ENCODE measurements at places on chromosomes 5 and 9.

DNA sequence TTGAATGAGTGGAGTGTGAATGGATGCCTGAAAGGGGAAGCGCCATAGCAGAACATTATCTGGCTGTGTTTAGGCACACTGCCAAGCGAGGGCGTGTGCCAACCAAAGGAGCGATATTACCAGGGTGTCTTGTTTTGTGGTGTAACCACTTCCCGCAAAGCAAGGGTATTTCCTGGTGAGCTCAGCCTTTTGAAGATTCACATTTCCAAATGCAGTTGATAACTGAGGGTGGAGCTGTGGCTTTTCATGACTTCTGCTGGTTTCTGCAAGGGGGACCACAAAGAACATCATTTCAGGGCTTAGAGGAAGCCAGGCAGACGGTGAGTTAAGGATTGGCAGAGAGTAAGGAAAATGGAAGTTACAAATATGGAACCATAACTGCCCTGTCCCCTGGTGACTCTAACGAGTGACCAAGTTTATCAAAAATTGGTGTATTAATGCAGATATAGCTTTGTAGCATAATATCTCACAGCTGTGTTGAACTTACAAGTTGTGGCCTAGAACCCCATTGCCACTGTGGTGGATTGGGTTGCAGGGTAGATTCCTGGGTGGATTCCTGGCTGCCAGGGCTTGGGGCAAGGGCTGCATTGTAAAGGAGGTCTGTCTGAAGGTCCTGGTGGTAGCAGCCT lies 71.4 kb downstream of the RALGPS1 start:
- peak; percentile 62 for DNase-seq

GRCh38 chr5:172973931-172974330 lies 9.6 kb upstream of the ATP6V0E1 start:
- no peak for DNase-seq

- DNase-seq: no peak
These were observed 56.2 kb upstream of the ZSWIM6 start for GRCh38 chr5:61275841-61276240.

DNA sequence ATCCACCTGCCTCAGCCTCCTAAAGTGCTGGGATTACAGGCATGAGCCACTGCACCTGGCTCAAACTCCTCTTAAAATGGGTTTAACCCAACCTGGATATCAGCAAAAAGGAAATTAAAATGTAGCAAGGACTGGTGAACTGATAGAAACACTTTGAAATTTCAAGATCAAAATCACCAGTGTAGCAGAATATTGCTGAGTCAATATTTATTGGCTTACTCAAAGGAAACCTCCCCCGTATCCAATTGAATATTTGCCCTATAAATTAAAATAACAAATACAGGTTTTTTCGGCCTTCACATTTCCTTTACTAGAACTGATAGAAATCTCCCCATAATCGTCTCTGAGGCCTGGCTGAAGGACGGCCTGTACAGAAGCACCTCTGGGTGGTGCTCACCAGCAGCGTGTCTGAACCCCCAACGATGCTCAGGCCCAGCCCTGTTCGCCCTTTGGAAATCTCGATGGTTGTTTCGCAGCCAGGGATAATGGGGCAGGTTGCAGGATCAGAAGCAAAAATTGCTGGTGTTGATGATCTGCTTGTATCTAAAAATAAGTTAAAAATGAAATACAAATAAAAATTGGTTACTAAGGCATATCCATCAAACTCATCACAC lies 156.6 kb downstream of the MPDZ start:
- DNase-seq: no peak

- DNase-seq: no peak
These were observed 190.5 kb downstream of the HSPA4 start for GRCh38 chr5:133242221-133242835.

DNA sequence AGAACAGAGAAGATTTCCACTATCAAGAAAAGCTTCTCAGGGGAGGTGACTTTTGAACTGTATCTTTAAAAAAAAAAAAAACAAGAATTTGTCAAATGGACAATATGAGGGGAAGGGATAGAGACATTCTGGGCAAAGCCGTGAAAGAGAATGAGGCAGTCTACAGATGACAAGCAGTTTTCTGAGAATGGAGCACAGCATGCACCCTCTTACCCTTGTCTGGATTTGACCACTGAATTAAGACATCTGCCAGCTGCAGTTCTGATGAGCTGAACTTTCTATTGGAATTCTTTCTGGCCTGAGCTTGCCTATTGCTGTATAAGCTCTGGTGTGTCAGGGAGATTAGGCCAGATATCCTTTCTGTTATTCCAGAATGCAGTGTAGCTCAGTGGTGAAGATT lies 10.3 kb upstream of the RANBP3L start:
- DNase-seq: no peak

DNA sequence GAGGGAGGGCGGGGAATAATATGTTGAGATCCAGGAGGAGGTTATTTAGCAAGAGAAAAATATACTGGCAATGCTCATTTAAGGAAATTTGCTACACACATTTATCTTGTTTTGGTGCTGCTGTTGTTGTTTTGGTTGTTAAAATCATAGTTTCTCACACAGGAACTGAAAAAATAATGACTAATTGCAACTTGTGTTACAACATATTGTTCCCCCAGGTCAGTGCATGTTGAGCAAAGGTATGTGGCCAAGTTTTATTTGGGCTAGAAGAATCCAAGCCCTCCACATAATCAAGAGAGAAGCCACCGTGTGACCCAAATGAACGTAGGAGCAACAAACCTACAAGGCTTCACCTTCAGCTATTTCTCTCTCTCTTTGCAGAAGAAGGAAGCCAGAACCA lies 220.3 kb upstream of the DAPK1 start:
- DNase-seq: no peak

GRCh38 chr5:126369995-126370731 lies 53.0 kb upstream of the GRAMD2B start:
- DNase-seq: no peak

DNA sequence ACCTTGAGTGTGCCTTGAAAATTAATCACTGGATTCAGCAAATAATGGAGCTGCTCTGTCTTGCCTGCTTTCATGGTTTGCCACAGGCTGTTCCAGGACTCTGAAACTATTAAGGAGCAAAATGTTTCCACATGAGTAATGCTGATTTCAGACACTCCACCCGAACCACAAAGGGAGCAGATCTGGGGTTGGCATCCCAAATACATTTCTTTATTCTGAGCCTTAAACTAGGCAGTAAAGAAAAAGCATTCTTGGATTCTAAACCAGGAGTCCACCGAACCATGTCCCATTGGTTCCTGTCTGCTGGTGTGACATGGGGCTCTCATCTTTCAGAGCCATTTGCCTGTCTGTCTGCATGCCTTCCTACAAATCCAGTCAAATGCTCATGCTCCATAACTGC lies 10.1 kb upstream of the C1QTNF3 start:
- DNase-seq: no peak

DNA sequence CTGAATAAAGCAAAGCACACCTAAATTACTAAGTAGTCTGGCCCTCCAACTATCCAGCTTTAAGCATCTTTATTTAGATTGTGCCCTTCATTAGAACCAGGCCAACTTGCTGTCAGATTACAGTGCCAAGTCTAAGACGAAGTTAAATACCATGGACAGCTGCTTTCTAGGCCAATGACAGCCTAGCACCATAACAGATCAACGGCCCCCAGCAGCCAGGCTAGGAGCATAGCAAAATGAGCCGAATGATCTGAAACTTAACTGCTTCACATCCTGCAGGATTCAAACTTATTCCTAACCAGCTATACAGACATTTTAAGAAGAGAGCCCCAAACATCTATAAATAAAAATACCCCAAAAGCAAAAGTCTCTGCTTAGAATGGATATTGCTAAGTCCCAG lies 6.8 kb downstream of the SLC24A2 start:
- DNase-seq: no peak

GRCh38 chr5:5716665-5717064 lies 294.2 kb downstream of the ICE1 start:
- no peak for DNase-seq

DNA sequence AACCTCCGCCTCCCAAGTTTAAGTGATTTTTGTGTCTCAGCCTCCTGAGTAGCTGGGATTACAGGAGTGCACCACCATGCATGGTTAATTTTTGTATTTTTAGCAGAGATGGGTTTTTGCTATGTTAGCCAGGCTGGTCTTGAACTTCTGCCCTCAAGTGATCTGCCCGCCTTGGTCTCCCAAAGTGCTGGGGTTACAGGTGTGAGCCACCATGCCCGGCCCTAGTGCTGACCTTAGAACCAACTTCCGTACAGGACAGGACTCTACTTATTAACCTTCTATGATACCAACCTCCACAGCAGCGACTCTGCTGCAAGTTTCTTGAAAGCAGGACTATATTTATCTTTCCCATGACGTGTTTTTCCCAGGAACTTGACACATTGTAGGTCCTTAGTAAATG lies 176.9 kb downstream of the RGS3 start:
- DNase-seq: no peak

DNA sequence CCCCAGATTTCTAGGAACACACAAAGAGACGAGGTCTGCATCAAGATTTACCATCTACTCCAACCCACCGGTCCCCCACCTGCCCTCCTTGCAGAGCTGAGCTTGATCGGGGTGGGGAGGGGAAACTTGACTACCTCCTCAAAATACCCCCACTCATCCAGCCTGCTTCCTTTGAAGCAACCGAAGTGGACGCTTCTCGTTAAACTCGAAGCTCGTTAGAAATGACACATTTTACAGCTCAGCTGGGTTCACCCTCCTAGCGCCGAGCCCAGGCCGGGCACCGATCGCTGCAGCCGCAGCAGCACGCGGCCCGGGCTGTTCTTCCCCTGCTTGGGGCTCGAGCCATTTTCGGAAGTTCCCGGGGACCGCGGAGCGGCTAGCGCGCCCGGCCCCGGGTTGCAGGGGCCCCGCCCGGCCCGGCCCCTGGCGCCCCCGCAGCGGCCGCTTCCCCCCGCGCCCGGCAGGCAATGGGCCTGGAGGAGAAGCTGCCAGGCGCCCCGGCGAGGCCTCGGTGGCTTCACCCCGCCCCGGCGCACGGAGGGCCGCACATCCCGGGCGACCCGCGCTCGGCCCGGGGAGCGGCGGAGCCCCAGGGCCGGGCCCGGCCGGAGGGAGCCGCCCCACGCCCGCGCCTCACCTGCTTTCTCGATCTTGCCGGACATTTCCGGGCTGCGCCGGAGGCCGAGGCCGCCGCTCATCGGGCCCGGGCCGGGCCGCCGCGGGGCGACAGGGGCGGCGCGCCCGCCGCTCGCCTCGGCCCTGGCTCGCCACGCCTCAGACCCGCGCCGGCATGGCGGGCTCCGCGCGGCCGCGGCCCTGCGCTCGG lies 530 bp downstream of the RAPGEF1 start:
- no peak for DNase-seq

- DNase-seq: no peak
These were observed 17.6 kb downstream of the DENND1A start for GRCh38 chr9:123912167-123912897.

- no peak for DNase-seq
These were observed 20.1 kb downstream of the DOCK2 start for GRCh38 chr5:169657127-169657526.

- no peak for DNase-seq
These were observed 96.0 kb upstream of the SLC12A2 start for GRCh38 chr5:127987354-127988145.

DNA sequence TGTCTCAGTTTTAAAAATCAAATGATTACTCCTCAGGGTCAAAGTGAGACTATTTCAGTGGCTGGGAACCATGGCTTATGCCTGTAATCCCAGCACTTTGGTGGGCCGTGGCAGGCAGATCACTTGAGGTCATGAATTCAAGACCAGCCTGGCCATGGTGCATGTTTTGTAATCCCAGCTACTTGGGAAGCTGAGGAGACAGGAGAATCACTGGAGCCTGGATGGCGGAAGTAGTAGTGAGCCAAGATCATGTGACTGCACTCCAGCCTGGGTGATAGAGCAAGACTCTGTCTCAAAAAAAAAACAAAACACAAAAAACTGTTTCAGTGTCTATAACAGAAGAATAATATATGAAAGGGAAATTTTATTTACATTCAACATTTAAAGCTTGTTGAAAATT lies 182.9 kb downstream of the ARHGEF28 start:
- no peak for DNase-seq

DNA sequence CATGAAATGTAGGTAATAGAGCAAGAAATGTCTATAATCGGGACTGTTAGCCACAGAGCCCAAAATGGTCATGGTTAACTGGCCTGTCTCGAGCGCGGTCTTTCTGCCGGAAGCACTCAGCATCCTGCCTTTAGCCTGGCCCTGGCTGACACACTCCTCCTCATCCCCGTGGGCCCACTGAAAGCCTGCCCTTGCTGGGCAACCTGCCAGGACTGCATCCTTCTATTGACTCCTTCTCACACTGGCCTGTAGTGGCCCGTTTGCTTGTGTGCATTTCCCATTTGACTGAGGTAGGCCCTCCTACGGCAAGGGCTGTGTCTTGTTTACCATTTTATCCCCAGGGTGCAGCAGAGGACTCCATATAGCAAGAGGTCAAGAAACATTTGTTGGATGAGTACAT lies 215.7 kb downstream of the ATPSCKMT start:
- no peak for DNase-seq

DNA sequence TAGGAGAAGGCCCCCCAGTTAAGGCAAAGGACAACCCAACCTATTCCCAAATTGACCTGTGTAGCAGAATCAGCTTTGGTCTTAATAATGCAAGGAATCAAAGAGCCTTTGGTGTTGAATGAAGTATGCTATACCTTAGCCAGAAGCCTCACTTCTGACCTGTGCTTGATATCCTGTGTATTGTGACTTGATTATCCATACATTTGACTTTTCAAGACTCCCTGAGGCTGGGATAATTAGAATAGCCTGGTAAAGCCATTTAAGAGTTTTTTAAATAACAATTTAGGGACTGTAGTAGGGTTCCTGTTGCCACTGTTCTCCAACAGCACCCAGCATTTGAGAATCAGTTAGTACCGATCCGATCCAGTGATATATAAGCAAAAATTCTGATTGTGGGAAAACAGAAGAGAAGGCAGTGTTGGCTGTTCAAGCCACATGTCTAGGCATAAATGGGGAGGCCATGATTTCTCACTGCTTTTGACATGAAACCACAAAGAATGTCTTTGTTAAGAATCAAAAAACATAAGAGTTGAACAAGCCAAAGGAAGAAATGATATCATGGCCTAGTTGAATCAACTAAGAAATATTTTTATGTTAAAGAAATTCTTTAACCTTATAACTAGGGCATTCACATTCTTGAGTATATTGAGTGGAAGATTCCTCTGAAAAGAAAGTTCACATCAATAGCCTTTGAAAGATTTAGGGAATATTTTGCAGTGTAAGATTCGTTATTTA lies 98.9 kb downstream of the F2RL2 start:
- no peak for DNase-seq

GRCh38 chr5:83925955-83926337 lies 205.3 kb upstream of the HAPLN1 start:
- DNase-seq: no peak

GRCh38 chr5:130168211-130168610 lies 263.9 kb downstream of the CHSY3 start:
- no peak for DNase-seq

Data from stimulated activated CD8-positive, alpha-beta memory T cell treated with anti-CD3 and anti-CD28 coated beads, Interleukin-2, amount 100 ng/mL, for 1 hour (primary cell).